ENCODE measurements at places on chromosomes 2 and 18. TPM values are rescaled to one million over a fixed set of nuclear protein-coding genes. Genes with fewer than 3 reads are reported as not detected.
A peak's percentile ranks its signal among the peaks of the same experiment; 100 is the strongest.

DNA sequence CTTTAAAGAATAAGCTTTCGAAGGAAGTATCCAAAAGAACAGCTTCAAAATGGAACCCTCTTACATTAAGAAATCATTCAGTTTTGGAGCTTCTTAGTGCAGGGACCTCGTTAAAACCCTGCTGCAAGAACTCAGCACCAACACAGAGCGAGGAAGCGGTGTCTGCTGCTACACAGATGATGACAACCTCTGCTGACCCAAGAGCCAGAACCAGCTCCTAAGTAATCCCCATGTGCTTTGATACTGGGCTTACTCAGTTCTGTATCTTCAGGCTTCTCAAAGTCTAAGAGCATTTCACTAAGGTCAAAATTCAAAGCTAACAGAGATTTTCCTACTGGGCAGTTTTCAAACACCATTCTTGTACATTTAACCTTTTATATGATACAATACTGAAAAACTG, 194.6 kb downstream of the STK39 start:
- no peaks in the 10 kb centered on the region for H3K4me1 ChIP-seq
- no peaks in the 10 kb centered on the region for H3K27me3 ChIP-seq
- no peak overlapping the region for H3K4me3 ChIP-seq
- no peaks in the 10 kb centered on the region for H3K36me3 ChIP-seq
- DNase-seq, result no peak

ZSWIM2 gene
- total RNA-seq, result not detected

REG1A gene
- not detected for total RNA-seq

GRCh38 chr2:8004250-8004681, 677.6 kb upstream of the ID2 start:
- H3K27me3 ChIP-seq, result no peaks in the 10 kb centered on the region
- DNase-seq, result peak; percentile 84
- H3K27ac ChIP-seq, result peak overlapping the region; percentile 79
- no peaks in the 10 kb centered on the region for H3K36me3 ChIP-seq

DYTN gene
- not detected for total RNA-seq

REG1B gene
- not detected for total RNA-seq

DNA sequence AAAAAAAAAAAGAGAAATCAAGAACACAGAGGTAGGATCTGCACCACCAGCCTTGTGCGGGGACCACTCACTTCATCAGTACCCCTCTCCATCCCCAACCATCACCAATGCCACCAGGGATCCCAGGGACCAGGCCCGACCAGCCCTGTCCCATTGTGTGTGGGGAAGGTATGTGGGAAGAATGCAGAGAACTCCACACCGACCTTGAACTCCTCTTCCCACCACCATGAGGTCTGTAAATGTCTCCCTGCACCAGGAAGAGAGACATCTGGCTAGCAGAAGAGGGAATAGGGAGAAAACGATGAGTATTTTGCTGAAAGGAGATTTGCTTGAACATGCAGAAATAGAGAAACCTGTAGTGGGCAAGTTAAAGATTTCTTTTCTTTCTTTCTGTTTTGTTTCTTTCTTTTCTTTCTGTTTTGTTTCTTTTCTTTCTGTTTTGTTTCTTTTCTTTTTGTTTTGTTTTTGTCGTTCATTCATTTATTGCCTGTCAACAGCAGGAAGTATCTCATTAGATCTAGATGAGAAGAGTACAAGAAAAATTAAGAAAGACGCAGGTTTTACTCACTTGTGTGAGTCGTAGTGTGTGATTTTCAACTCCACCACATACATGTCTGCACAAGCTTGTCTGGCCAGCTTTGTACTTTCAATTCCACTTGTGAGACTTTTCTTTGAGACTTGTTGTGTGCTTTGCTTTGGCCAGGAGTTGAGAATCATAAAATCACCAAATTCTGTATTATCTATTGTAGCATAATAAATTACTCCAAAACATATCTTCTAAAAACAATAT, 179.8 kb upstream of the HAAO start:
- no peaks in the 10 kb centered on the region for H3K27me3 ChIP-seq
- H3K4me1 ChIP-seq, result peaks cover 19% of the 10 kb centered on the region
- peak; percentile 46 for DNase-seq
- H3K36me3 ChIP-seq, result no peaks in the 10 kb centered on the region

Data from sigmoid colon (tissue), 7 donors.